NCI-H510A (cell line): ENCODE measurements at places on chromosomes 6 and 20.

- no peak for DNase-seq
These were observed 25.8 kb upstream of the PLCG1 start for GRCh38 chr20:41111578-41111951.

- no peak for DNase-seq
These were observed 64.6 kb downstream of the SNX5 start for GRCh38 chr20:17904027-17904426.

DNA sequence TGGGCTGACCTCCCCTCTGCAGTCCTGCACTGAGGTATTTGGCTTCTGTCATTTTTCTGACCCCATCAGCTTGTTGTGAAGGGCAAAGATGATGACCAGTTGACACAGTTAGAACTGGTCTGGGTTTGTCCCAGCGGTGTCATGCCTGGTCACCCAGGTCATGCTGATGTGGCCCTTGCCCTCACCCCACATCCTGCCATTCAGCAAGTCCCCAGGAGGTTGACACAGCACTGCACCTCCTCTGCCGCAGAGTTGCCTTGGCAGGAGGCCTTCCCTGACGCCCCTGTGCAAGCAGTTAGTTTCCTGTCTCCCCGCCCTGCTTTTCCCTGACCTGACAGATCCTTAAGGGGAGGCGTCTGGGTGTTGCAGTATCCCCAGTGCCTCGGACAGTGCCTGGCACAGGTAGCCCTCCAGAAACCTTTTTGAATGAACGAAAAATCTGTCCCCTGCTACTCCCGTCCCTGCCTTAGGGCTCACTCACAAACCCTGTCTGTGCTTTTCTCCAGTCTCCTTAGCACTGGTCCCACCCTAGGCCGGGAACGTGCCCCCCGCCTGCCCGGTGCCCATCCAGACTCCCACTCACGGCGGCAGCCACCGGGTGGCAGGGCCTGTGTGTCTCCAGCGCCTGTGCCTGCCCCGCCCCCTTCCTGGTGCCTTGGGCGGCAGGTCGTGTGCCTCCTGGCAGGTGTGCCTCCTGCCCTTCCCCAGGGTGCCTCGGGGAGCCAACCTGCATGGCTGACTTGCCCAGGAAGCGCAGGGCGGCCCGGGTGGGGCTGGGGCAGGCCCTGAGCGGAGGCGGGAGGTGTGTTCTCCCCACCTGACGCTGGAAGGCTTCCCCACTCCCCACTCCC lies 146.3 kb upstream of the RNF24 start:
- DNase-seq = peak; percentile 82

DNA sequence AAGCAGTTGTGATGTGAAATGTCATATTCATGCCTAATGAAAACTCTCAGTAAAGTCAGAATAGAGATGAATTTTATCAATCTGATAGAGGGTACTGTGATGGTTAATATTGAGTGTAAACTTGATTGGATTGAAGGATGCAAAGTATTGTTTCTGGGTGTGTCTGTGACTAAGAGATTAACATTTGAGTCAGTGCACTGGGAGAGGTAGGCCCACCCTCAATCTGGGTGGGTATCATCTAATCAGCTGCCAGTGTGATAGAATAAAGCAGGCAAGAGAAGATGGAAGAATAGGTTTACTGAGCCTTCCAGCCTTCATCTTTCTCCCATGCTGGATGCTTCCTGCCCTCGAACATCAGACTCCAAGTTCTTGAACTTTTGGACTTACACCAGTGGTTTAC lies 124.3 kb downstream of the CENPW start:
- DNase-seq = no peak

DNA sequence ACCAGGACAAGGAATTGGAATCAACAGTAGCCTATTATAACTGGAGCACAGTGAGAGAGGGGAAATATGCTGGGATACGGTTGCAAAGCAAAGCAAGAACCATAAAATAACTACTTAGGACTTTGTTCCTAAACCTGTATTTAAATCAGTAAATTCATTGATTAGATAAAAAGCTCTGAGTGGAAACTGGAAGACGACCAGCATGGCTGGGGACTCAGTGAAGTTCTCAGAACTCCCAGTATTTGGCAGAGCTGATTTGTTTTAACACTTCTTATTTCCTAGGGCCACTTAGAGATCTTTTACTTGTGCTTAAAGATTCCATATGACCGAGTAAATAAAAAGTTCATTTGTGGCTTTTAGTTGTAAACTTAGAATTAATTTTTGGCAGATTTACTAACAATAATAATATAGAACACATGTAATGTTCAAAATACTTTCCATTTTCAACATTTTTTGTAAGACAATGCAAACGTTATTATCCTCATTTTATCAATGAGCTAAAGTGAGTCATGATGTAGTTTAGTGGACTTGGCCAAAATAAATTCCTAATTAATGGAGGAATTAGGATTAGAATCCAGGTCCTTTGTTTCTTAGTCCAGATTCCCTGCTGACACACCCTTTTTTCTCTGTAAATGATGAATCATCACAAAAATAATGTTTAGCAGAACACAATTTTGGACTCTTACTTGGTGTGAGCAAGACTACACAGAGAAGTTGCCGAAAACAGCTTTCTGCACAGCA lies 392.9 kb downstream of the GJA1 start:
- no peak for DNase-seq

DNA sequence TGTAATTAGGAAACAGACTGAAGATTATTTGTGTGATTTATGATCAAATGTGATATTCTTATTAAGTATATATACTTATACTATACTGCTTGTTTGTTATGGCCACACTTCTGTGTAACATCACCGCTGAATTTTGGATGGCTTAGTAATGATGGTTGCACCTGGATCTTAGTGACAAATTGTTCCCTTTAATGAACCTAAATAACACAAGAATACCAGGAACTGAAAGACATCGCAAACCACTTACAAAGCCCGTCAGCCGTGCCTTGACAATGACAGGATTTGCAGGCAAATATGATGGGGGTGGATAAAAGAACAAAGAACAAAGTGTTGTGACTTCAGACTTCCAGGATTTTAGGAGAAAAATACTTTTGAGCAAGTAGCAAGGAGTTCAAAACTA lies 67.1 kb downstream of the LAMP5 start:
- DNase-seq = no peak
